ENCODE measurements at places on chromosomes 16 and 17.

DNA sequence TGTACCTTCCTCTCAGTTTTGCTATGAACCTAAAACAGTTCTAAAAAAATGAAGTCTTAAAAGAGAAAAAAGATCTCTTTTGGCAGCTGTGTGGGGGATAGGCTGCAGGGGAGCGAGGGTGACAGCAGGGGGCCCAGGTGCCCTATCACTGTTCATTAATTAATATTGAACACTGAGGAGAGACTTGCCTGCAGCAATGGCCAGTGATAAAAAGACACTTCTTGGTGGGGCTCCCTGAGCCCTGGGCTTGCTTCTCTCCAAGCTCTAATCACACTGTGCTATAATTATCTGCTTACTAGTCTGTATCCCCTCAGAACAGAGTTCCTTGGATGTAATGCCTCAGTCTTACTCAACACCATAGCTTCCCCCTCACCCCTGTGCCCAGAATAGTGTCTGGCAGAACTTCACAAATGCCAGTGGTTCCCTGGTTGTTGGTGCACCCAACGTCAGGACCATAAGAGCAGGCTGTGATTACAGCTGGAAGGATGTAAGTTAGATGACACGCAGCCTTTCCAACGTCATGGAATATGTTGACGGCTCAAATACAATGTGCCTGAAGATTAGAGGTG is 52.0 kb upstream of the IRX6 start:
- DNase-seq, result no peak

GRCh38 chr17:78558181-78558850 is 18.9 kb downstream of the DNAH17 start:
- DNase-seq, result no peak

GRCh38 chr17:14098246-14098645 is 28.9 kb downstream of the COX10 start:
- DNase-seq, result no peak

GRCh38 chr17:77375917-77376651 is 235.3 kb downstream of the SEC14L1 start:
- DNase-seq, result peak; percentile 62

DNA sequence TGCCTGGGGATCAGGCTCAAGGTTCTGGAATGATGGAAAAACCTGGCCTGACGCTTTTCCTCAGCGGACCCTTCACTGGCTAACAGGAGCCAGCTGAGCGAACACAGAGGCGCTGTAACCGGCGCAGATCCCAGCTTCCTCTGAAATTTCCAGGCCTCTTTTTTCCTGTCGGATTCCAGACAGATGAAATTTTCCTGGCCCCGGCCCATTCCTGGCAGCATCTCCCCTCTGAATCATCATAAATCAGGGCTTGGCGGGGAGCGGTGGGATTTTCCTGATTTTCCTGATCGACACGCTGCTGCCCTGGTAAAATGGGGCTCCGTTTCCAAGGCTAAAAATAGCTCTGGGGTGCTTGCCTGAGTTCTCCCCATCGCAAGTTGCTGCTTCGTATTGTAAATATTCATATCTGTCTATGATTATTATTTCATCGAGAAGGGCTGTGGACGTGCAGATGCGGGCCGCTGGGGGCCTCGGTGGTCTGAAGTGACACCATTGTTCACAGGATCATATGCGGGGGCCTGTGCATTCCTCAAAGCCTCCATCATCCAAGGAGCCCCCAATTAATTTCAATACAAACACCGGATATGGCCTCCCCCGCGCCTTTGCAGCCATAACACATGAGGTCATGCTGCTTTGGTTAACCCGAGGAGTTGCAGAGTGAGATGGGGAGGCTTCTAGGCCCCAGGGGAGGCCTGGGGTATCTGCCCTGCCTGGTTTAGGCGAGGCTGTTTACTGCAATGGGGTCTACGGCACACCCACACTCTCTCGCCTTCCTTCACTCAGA is 45.8 kb upstream of the ETV4 start:
- no peak for DNase-seq

- DNase-seq, result no peak
These were observed 41.8 kb upstream of the ARL4D start for GRCh38 chr17:43356999-43357398.
